CD4-positive, alpha-beta T cell (primary cell): ENCODE measurements at places on chromosomes 12 and 14.

GRCh38 chr14:64541261-64541971 lies 875 bp downstream of the HSPA2 start:
- DNase-seq = peak; percentile 13

- DNase-seq = peak; percentile 31
Observed at GRCh38 chr14:74941676-74942097, 13.7 kb downstream of the PGF start.

- no peak for DNase-seq
Observed at GRCh38 chr14:85483652-85484051, 46.3 kb upstream of the FLRT2 start.

- DNase-seq = no peak
Observed at GRCh38 chr12:29551812-29552211, 54.3 kb upstream of the OVCH1 start.

GRCh38 chr14:104392001-104392395 lies 187.6 kb upstream of the C14orf180 start:
- peak; percentile 39 for DNase-seq

- DNase-seq = peak; percentile 57
Observed at GRCh38 chr12:120584343-120585149, 3.3 kb upstream of the POP5 start.

GRCh38 chr12:122852336-122853275 lies 17.3 kb downstream of the HIP1R start:
- DNase-seq = no peak

DNA sequence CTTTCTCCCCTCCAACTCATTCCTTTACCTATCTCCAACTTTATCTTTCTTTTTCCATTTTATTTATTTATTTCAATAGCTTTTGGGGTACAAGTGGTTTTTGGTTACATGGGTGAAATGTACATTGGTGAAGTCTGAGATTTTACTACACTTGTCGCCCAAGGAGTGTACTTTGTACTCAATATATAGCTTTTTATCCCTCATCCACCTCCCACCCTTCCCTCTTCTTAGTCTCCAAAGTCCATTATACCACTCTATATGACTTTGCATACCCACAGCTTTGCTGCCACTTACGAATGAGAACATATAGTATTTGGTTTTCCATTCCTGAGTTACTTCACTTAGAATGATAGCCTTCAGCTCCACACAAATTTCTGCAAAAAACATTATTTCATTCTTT lies 152.6 kb upstream of the NUDT4 start:
- DNase-seq = no peak

DNA sequence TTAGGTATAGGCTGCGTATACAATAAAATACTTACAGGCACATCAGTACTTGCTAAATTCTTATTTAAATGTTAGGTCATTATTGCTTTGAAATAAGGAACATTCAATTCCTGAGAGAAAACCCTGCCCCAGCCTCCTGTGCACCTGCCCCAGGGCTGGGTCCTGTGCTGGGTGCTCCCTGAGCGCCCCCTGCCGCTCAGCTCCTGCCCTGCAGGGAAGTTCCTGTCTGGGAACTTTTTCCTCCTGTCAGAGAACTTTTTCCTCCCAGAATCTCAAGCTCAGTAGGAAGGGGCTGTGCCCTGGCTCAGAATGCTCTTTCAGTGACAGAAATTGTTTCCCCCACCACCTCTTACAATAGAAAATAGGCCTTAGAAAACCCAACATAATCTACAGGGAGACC lies 751.1 kb downstream of the TMEM121 start:
- peak; percentile 36 for DNase-seq

DNA sequence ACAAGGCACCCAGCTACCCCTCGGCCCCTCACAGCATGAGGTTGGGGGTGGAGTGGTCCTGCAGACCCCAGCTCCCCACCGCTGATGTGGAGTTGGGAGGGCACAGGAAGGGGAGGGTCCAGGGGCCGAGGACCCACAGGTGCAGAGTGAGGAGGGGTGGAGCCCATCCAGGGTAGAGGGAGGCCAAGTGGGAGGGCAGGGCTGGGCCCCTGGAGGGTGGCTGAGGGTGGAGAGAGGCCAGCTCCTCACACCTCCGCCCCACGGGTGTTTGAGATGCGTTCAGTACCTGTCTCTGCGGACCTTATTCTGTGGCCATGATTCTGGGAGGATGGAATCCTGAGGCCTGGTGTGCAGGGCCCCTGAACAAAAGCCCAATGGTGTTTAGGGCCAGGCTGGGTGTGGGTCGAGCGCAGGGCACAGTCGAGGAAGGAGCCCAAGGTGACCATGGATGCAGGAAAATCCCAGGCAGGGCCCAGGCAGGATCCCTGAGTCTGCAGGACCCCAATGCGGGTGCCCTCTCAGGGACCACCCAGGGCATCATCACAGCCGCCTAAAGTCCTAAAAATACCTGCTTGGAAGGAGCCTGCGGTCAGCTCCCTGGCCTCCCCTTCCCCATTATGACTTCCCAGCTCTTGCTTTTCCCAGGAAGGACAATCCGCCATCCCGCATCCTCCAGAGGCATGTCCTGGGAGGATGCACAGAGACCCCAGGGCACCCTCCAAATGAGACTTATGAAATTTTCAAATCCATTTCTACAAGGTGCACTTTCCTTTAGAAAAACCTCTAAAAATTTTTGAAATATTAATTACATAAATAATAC lies 377.1 kb upstream of the SFSWAP start:
- no peak for DNase-seq

- DNase-seq = no peak
Observed at GRCh38 chr14:37816135-37816534, 220.7 kb downstream of the TTC6 start.

- DNase-seq = no peak
Observed at GRCh38 chr12:42235426-42235825, 2.6 kb downstream of the YAF2 start.

DNA sequence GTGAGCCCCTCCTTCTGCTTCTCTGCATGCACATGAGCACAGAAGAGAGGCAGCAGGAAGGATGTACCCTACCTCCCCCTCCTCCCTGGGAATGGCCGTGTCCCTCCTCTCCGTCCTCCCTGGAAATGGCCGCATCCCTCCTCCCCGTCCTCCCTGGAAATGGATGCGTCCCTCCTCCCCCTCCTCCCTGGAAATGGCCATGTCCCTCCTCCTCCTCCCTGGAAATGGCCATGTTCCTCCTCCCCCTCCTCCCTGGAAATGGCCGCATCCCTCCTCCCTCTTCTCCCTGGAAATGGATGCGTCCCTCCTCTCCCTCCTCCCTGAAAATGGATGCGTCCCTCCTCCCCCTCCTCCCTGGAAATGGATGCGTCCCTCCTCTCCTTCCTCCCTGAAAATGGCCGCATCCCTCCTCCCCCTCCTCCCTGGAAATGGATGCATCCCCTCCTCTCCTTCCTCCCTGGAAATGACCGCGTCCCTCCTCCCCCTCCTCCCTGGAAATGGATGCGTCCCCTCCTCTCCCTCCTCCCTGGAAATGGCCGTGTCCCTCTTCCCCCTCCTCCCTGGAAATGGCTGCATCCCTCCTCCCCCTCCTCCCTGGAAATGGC lies 428.6 kb downstream of the AACS start:
- no peak for DNase-seq

DNA sequence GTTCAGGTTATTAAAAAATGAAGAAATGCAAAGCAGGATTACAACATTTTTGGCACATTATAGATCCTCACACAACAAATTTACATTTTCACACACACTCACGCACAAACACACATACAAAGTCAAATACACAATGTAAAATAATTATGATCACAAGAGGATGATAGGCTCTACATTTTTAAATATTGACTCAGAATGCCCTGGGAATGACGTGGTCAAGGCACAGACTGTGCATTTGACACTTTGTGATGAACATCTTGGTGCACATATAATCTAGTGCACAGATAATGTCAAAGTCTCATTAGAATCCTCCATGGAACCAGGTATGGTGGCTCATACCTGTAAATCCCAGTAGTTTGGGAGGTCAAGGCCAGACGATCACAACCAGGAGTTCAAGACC lies 49.4 kb downstream of the DPF3 start:
- DNase-seq = no peak

DNA sequence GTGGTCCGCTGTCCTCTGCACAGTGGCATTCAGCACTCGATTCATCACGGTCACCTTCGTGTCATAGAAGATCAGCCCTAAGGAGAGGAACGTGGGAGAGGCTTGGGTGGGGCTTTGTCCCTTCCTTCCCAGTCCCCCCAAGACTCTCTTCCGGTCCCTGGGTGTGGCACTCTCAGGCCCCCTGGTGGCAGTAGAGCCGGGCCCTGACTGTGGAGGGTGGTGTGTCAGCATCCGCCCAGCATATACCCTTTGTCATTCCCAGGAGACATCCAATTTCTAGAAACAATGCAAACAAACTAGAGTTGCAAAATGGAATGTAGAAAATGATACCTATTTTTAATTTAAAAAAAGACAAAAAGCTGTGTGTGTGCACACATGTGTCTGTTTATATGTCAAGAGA lies 45.0 kb downstream of the TRAFD1 start:
- DNase-seq = peak; percentile 10

DNA sequence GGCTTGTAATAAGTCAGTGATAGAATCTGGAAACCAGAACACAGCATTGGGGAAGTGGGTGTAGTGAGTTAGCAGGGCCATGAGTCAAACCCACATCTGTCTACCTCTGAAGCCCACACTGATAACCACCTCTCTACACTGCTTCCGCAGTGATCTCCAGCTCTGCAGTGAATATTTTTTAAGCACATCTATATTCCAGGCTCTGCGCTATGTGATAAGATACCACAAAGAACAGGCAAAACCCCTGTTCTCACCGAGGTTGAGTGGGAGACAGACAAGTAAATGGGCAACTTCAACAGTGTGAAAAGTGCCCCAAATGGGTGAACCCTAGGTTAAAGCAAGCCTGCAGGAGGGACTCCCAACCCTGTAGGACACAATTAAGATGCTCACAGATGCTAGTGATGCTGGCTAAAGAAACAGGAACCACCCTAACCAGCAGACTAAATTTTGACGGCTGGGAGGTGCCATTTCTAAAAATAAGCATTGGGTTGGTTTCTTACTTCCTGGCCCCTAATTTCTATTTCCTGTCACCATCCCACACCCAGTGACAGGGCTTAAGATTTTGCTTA lies 375.0 kb downstream of the DPF3 start:
- DNase-seq = peak; percentile 6
